ENCODE measurements at places on chromosomes 1 and 21.

- no peak for DNase-seq
Measured at GRCh38 chr1:159937054-159937750, 8.2 kb downstream of the IGSF9 start.

- DNase-seq = no peak
Measured at GRCh38 chr1:26305667-26306289, 658 bp downstream of the UBXN11 start.

DNA sequence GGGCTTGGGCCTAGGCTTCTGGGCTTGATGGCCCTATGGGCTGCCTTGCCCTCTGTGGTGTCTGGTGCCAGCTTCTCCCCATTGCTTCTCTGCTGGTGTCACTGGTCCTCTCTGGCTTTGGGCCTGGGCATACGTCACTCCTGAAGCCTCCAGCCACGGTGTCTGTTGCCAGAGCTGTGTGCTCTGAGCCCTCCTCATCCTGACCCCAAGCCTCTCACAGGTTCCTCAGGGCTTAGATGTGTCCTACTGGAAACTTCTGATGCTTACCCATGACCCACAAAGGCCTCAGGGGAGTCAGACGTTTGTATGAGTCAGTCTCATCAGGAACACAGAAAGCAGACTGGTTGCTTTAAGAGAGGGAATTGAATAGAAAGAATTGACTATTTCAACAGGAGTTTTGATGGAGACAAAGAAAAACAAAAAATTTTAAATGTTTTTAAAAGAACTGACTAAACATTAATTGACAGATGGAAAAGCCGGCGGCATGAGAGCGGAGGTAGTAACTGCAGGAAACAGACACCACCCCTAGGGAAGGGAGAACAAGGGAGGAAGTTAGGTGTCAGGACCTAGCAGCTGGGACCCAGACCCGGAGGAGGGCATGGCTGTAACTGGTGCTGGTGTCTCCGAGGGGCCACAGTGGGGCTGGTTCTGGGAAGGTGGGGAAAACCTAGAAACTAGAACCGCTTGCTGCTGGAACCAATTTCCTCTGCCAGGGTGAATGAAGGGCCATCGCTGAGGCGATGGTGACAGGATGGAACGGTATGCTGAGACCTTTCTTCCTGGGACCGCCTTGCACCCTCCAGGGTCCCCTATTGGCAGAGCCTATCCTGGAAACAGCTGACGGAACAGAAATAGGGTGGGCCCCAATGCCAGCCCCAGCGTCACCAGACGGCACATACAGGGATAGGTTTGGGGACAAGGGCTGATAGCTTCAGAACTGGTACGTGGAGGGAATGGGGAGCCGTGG lies 40.0 kb upstream of the CITED4 start:
- DNase-seq = no peak

GRCh38 chr1:191671236-191671635 lies 487.0 kb upstream of the RGS18 start:
- no peak for DNase-seq

GRCh38 chr1:182977480-182977879 lies 24.5 kb upstream of the SHCBP1L start:
- no peak for DNase-seq

DNA sequence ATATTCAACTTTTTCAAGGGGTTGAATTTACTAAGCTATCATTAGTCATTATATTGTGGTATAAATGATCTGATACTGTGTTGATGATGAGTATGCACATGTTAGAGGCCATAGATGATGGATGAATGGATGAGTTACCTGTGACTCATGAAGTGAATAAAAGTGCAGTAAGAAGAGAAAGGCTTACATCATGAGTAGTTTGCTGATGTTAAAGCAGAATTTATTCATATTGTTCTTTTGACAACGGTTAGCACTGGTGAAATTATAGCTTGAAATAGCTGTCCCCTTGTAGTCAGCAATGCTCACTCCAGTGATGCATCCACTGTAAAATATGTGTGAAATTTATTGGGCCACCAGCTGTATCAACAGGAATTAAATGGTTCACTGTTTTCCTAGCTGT lies 541.0 kb upstream of the ZRANB2 start:
- DNase-seq = no peak

GRCh38 chr1:20168564-20169491 lies 17.1 kb upstream of the UBXN10 start:
- no peak for DNase-seq

- no peak for DNase-seq
Measured at GRCh38 chr1:234647245-234647644, 37.3 kb upstream of the IRF2BP2 start.

DNA sequence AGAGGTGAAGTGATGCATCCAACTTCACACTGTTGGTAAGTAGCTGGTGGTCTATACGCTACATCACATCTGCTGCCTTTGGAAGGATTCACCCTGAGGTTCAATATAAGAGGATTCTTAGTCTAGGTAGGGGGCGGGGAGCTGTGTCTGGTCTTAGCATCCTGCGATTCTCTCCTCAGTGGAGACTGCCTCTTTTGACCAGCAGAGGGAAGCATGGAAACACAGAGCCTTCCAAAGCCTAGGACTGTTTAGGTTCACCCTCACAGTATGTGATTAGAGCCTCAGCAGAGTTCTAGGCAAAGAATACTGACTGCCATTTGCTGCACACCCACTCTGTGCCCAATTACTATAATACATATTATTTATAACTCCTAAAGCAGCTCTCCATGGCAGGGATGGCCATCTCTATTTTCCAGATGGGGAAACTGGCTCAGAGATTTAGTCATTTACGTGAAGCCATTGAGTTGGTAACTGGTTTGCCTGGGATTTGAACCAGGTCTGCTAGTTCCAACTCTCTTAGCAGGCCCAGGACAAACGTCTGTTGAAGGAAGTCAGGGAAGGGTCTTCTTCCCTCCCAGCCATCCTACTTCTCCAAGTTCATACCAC lies 28.9 kb upstream of the EFCAB14 start:
- DNase-seq = no peak

- no peak for DNase-seq
Measured at GRCh38 chr1:3670823-3671265, 18.5 kb downstream of the TP73 start.

DNA sequence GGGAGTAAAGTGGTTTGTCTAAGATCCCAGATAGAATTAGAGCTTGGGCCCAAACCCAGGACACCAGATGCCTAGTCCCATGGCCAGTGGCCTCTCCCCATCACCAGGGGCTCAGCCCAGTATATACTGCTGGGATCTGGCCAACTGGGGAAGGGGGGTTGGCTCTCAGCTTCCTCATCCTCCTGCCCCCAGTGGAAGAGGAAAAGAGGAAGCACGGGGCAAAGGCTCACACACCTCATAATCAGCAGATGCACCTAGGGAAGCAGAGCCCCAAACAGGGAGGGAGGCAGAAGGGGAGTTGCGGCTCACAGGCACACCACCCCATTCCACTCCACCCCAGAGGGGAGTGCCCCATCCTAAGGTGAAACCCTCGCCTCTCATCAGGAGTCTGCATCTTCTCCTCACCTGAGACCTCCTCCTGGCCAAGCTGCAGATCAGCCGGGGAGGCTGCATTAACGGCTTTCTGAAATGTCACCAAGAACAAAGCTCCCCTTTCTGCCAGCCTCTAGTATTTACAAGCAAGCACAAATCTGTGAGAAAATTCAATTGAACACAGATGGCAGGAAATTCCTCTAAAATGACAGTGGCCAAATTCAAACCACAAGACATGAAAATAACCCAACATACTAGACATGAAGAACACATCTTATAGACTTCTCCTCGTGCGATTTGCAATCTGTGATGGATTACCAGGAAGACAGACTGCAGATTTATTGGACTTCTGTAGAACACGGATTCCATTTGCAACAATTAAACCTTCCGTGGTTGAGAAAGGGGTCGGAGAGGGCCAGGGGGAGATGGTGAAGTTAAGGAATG lies 82.8 kb downstream of the GLIS1 start:
- DNase-seq = no peak

DNA sequence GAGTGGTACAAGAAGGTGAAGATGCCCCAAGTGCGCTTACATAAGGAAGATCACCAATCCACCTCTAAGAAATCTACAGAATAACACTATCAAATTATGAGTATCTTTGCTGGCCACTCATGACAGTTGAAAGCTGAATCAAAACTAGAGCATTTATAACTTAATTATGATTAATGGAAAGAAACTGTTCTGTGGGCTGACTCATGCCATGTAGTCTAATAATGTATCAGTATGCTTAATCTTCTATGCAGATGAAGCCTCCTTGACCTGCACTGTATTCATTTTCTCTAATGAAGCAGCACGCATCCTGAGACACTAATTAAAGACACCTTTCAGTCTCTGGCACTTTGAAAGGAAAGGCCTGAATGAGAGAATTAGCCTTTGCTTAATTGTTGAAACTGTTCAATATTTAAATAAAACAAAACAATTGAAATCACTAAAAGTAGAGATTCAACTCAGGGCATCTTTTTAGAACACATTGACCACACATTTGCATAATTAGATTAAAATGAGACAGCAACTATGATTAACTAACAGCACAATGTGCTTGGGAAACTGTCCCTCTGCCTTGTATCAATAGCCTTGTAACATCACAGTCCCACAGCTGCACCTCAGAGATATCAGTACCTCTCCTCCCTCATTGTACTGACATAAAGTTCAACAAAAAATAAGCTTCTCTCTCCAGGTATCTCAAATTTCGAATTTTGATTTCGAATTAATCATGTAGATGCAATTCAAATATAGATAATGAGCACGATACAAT lies 105.6 kb downstream of the NTPCR start:
- no peak for DNase-seq

GRCh38 chr1:118116401-118116800 lies 68.6 kb downstream of the SPAG17 start:
- no peak for DNase-seq

- no peak for DNase-seq
Measured at GRCh38 chr1:227357171-227357926, 39.1 kb upstream of the CDC42BPA start.

DNA sequence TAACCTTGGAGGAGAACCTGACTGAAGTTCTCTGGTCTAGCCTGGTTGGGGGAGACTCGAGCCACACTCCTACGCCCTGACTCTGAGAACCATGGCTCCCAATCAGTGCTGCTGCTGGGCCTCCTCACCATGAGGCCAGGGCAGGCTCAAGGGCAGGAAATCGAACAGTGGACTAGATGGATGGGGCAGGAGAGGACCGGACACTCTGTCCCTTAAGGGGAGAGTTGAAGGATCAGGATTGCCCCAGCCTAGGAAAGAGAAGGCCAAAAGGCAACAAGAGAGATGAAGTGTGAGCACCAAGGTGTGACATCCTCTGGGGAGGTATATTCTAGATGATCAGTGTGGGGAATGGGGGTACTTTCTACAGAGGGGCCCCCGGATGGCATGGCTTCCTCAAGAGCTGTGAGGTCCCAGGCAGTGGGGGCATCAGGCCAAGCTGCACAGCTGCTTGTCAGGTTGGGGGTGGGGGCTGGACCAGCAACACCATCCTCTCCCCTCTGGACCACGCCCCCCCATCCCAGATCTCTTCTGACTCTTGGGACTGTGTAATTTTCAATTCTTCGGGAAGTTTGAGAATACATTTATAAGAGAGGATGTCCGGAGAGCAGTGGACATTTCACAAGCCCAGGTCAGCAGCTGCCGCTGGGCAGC lies 34.0 kb downstream of the MX1 start:
- DNase-seq = no peak
